ENCODE measurements at places on chromosomes 12 and 14.
A peak's percentile ranks its signal among the peaks of the same experiment; 100 is the strongest.

DNA sequence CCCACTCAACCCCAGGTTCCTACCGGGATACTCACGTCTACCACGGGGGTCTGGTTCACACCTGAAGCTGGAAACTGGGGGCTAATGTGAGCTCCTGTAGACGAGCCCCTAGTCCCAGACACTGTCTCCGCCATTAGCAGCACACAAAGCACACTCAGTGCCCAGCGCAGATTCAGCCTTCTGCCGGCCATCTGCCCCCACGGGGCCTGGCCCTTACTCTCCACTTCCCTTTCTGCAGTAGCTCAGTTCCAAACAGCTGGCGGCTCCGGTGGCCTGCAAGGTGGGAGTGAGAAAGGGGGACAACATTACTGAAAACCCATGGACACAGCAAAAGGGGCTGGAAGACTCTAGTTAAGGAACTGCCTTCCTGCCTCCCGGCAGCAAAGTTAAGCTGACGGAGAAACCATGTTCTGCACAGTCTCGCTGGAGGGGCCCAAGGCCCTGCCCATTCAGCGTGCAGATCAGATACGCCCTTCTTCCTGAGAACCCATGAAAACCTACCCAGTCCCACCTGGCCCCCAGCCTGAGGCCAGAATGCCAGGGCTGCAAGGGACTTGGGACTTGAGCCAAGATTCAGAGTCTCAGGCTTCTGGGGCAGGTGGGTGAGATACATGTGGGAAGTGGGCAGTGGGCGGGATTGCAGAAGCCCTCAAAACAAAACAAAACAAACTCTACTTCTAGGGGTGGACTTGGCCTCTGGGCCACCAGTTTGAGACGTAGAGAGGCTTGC lies 2.1 kb downstream of the SLC8B1 start:
- DNase-seq: no peak

DNA sequence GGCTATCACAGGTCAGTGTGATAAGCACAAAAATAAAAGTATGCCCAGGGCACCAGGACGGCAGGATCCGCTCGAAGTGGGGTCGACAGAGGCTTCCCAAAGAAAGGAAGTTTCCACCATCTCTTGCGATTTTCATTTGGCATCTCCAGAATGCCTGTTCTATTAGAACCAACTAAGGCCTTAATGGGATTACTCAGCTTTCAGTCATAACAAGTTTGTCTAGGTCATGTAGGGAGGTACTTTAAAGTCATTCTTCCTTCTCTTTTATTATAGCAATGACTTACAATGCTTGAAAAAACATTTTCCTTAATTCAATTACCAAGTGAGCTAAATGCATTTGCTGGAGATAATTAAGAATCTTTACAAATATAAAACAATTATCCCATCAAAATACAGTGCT lies 83.6 kb upstream of the DIO3 start:
- no peak for DNase-seq

DNA sequence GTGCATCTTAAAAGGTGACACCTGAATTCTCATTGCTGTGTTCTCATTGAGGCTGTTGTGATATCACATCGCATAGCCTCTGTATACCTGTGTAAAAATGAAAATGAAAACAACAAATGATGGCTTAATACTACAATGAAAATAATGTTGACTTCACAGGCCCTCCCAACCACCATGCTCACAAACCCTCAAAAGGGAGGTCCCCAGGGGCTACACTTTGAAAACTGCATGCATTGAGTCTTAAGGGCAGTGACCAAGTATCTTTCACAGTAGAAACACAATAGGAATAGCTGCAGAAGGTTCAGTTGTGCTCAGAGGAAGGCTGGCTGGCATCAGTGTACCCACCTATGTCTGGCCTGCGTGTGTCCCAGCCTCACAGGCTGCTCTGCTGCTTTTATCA lies 27.6 kb upstream of the KCNK13 start:
- no peak for DNase-seq

GRCh38 chr12:56803750-56804149 lies 40.6 kb downstream of the HSD17B6 start:
- DNase-seq: no peak

DNA sequence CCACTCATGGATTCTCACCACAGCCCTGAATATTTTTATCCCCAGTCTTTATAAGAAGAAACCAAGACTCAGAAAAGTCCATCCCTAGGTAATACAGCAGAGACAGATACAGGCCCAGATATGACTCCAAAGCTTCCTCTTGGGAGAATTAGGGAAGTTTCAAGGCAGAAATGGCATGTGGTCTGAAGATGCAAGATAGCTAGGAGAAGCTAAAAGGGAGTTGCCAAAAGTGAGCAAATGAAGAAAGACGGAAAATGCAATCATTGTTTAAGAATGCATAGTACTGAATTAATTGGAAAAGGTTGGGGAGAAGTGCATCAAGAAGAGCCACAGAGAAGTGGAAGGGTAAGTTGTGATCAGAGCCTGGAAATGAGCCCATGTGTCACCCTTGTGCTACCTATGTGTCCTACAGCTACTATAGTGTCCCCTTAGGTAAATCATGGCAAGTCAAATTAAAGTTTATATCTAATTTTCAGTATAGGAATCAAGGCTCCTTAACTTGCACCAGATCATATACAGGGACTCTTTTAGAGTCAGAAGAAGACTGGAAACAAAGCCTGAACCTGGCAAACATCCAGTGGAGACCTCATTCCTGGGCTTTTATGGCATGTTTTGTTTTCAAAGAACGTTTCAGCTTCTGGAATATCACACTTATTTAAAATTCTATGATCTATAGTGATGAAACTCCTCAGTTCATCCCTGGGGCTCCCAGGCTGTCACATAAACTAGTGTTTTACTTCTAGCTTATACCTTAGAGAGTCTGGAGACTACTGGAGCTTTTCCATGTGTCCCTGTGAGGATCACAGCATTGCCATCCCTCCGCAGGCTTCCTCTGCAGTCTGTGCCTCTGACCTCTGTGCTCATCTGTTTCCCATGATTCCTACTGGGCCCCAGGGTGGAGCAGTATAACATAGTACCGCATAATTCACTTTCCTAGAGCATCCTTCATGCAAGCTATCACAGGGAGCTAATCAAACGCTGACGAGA lies 189.0 kb upstream of the CDKN3 start:
- no peak for DNase-seq

GRCh38 chr14:72617391-72618031 lies 276.4 kb downstream of the DPF3 start:
- no peak for DNase-seq

DNA sequence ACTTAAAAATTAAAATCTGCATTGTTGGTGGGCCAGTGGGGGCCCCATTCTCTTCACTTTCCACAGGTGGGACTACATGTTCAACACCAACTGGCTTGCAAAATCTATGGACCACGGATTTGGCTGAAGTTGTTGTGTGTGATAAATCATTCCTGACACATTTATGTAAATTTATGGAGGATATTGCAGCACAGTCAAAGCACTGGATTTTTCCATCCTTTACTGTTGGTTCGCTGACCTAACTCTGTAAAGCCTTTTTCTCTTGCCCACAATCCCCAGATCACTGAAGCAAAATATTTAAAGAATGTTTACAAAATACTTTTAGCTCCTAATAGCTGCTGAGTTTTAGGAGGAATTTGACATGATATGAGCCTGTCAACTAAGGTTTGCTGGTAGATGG lies 219.7 kb upstream of the PRICKLE1 start:
- DNase-seq: no peak

GRCh38 chr14:50798048-50798421 lies 32.9 kb downstream of the NIN start:
- DNase-seq: no peak

- peak; percentile 24 for DNase-seq
Observed at GRCh38 chr12:56631790-56632700, 1.9 kb upstream of the BAZ2A start.

- DNase-seq: peak; percentile 26
Observed at GRCh38 chr12:116861320-116861719, 19.9 kb downstream of the HRK start.

DNA sequence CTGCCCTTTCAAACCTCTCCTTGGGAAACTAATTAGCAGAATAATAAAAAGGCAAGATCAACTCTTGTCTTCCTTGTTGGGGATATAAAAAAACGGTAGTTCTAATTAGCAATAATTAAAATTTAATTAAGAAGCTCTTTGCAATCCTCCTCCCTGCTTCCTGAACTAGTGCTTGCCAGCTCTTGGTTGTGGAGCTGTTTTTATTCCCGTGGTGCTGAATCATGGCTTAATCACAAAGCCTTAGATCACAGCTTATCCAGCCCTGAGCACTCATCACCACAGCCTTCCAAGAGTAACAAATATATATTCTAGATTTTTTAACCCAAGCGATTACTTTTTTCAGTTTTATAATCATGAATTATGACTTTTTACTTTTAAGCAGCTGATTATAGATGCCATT lies 63.2 kb upstream of the INSM2 start:
- no peak for DNase-seq

DNA sequence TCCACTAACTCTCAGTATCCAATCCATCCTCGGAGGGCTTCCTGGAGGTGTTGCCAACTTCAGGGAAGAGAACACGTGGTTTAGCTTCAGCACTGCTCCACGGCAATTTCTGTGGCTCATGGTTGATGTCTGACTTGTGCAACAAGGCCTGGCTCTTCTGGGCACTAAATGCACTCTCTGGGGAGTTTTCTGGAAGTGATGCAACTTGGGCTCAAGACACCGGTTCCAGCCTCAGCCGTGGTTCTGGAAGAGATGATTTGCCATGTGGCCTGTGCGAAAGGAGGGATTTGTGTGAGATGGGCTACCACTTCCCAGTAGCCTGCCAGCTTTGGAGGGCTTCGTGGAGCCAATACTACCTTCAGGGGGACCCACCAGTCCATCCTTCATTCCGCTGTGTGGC lies 118.6 kb upstream of the RTL1 start:
- no peak for DNase-seq

DNA sequence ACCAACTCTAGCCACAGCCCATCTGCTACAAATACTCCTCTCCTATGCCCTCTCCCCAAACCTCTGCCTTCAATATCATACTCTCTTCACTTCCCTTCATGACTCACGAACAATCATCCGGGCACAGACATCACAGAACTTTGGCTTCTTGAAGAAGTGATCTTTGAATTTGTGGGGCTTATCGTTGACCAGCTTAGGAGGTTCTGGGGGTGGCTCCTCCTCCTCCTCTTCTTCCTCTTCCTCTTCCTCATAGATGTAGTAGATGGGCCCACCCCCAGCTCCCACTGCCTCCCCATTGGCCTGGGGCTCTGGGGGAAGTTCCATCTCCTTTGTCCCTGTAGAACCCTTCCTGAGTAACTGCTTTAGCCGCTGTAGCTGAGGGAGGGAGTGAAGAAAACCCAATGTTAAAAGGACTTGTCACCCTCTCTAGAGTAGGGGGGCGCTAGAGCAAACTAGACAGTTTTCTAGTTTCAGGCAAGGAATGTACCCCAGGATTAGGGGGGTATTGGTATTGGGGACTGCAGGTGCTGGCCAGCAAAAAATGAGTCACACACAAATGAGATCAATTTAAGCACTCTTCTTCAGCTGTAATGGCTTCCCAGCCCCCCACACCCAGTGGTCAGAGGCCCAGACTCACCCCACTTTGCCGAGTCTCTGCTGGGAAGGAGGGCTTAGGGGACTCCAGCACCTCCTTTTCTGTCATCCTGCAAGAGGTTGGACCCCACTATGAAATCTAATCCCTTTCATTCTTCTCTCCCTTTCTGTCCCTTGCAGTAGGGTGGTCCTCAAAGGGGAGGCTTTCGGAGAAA lies 1.8 kb downstream of the STAC3 start:
- no peak for DNase-seq

- DNase-seq: no peak
Observed at GRCh38 chr12:62458626-62459025, 8.0 kb upstream of the MON2 start.

DNA sequence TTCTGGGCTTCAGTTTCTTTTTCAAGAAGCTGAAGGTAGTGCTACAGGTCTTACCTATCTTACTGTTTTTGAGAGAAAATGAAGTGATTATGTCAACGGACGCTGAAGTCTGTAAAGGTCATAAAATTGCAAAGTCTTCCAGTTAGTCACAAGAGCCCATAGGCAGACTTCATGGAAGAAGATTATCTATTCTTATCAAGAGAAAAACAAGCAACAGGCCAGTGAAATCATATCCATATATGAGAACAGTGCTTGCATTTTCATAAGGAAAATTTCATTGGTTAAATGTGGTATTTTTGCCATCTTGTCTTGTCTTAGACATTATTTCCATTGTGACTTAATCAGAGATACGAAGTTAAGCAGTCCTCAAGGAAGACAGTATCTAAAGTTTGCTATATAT lies 412.7 kb upstream of the SEL1L start:
- DNase-seq: no peak

GRCh38 chr12:5622280-5622679 lies 190.4 kb downstream of the NTF3 start:
- DNase-seq: no peak

GRCh38 chr14:28676479-28676878 lies 90.1 kb upstream of the FOXG1 start:
- DNase-seq: no peak

- DNase-seq: peak; percentile 50
Observed at GRCh38 chr12:3135522-3136461, 58.6 kb downstream of the TSPAN9 start.

- DNase-seq: no peak
Observed at GRCh38 chr14:89036371-89036770, 211.9 kb downstream of the TTC8 start.

- DNase-seq: no peak
Observed at GRCh38 chr12:26245175-26245942, 50.0 kb downstream of the SSPN start.

- no peak for DNase-seq
Observed at GRCh38 chr14:33631021-33631420, 319.9 kb downstream of the EGLN3 start.

DNA sequence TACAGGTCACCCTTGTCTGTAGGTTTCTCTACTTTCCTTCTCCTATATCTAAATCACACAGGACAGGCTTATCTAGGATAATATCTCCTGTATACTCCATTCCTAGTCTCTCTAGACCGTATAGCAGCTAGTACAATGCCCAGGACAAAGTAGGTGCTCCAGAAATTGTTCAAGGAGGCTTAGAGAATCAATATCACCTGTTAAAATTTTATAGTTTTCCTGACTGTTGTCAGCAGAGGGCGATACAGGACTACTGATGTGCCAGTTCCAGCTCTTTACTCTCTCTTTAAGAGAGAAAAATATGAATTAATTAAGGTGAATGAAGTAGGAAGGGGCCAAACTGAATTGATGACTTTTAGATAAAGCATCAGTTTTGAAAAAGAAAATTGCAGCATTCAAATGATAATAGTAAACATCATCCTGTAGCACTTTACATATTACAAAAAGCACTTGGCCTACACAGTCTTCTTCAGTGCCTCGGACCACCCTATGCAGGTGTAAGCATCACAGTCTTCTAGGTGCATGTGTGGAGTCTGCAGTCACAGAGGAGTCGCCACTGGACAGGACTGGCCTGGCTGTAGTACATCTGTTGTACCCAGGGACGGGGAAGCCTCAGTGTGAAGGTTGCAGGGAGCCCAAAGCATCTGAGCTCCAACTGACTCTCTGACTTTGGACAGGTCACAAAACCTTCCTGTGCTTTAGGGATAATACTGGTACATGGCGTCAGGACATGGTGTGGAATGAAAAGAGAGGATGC lies 61.9 kb upstream of the MAX start:
- peak; percentile 27 for DNase-seq

DNA sequence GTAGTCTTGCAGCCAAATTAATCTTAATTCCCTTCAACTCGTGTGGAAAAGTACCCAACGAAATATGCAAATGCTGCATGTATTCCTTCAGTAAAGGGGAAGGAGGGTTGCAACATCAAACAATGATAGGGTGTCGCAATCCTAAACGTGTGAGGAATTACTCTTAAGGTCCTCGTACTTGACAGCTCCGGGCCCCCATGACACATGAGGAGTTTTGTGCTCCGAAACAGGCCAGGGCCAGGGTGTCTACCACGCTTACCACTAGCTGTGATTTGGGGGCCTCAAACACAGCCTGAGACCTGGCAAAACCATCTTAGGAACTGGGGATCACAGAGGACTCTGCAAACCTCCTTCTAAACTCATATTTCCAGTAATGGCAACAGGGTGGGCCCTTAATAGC lies 20.4 kb downstream of the FOS start:
- DNase-seq: no peak
